ENCODE measurements at places on chromosomes 2 and 18.

DNA sequence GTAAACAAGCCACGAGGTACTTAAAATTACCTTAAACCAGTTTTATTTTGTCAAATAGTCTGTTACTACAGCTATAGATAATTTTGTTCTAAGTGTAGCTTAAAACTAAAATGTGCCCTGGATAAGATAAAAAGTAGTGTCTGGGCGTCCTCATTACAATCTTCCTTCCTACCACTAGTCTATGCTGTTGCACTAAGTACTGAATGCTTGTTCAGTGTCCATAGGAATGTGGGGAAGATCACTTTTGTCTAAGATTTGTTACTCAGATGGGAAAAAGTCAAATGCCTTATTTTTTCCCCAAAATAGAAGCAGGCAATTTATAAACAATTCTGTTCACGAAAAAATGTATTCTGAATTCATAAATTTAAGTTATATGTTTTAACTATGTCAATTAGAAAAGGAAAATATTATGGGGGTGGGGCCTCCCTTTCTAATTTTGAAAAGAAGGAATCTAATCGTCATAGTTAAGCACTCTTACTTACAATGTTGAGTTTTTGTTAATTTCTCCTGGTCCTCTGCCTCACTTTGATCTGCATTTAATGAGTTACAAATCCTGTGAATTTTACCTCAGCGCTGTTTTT is 140.4 kb upstream of the VRK2 start:
- no peak overlapping the region for H3K4me3 ChIP-seq
- no peak for DNase-seq

- H3K36me3 ChIP-seq, result no peaks in the 10 kb centered on the region
- H3K4me3 ChIP-seq, result no peak overlapping the region
Measured at GRCh38 chr2:69034122-69034521, 21.1 kb downstream of the ANTXR1 start.

- H3K4me3 ChIP-seq, result no peak overlapping the region
- no peaks in the 10 kb centered on the region for H3K27me3 ChIP-seq
- no peaks in the 10 kb centered on the region for H3K4me1 ChIP-seq
- no peaks in the 10 kb centered on the region for H3K36me3 ChIP-seq
- H3K27ac ChIP-seq, result no peak overlapping the region
Measured at GRCh38 chr18:51649796-51650195, 452.3 kb upstream of the MEX3C start.

DNA sequence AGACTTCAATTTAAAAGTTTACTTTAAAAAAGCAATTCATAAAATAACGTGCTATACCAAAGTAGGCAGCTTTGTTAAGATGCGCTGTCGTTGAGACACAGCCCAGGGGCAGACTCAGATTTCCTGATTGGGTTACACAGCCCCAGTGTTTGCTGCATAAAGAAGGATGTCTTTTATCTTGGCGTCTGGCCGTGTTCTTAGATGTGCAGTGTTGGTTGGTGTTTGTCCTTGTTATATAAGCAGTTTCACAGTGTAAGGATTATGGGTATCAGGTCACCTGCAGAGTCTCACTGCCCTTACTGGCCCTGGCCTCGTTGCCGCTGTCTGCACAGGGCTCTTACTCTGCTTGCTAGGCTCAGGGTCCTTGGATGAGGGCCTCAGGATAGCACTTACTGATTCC is 108.5 kb downstream of the WDSUB1 start:
- no peaks in the 10 kb centered on the region for H3K36me3 ChIP-seq
- H3K4me3 ChIP-seq, result no peak overlapping the region
- no peaks in the 10 kb centered on the region for H3K27me3 ChIP-seq
- H3K27ac ChIP-seq, result no peak overlapping the region

DNA sequence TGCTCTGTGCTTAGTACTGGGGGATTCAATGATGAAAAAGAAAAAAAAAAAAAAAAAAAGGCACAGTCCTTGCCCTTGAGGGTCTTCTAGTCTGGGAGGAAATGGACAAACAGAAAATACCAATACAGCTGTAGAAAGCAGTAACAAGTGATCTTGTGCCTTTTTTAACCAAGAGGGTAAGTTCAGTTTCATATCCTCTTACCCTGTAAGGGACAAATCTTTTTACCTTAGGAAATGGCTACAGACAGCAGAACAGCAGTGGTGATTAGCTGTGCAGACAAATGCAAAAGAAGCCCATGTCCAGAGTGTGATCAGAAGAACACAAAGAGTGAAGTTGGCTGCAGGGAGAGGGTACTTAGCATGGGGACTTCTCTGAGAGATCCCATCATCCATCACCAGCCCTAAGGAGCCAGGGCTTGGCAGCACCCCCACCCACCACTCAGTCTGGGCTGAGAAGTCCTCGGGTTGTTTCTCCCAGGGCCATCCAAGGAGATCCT is 102.9 kb downstream of the ALPK2 start:
- no peaks in the 10 kb centered on the region for H3K36me3 ChIP-seq
- no peaks in the 10 kb centered on the region for H3K27me3 ChIP-seq
- no peak overlapping the region for H3K27ac ChIP-seq

- no peaks in the 10 kb centered on the region for H3K4me1 ChIP-seq
- no peak overlapping the region for H3K27ac ChIP-seq
- no peaks in the 10 kb centered on the region for H3K36me3 ChIP-seq
- no peak overlapping the region for H3K4me3 ChIP-seq
- DNase-seq, result no peak
Measured at GRCh38 chr2:147569426-147569825, 275.4 kb upstream of the ACVR2A start.

- no peak for DNase-seq
- H3K36me3 ChIP-seq, result no peaks in the 10 kb centered on the region
- H3K4me3 ChIP-seq, result no peak overlapping the region
- no peaks in the 10 kb centered on the region for H3K4me1 ChIP-seq
Measured at GRCh38 chr2:164479460-164479859, 141.8 kb downstream of the GRB14 start.

DNA sequence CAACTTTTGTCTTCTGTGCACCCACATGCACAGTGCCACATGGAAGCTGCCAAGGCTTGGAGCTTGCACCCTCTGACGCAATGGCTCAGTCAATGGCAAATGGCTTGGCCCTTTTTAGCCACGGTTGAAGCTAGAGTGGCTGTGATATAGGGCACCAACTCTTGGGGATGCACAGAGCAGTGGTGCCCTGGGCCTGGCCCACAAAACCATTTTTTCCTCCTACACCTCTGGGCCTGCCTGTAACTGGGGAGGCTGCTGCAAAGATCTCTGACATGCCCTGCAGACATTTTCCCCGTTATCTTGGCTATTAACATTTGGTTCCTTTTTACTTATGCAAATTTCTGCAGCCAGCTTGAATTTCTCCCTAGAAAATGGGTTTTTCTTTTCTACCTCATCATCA is 74.9 kb downstream of the ZDBF2 start:
- no peak for DNase-seq
- no peaks in the 10 kb centered on the region for H3K27me3 ChIP-seq
- H3K4me3 ChIP-seq, result no peak overlapping the region

GRCh38 chr2:134900151-134900550 is 18.5 kb upstream of the CCNT2 start:
- H3K4me3 ChIP-seq, result no peak overlapping the region
- no peaks in the 10 kb centered on the region for H3K4me1 ChIP-seq
- no peaks in the 10 kb centered on the region for H3K36me3 ChIP-seq
- no peak overlapping the region for H3K27ac ChIP-seq
- H3K27me3 ChIP-seq, result no peaks in the 10 kb centered on the region

DNA sequence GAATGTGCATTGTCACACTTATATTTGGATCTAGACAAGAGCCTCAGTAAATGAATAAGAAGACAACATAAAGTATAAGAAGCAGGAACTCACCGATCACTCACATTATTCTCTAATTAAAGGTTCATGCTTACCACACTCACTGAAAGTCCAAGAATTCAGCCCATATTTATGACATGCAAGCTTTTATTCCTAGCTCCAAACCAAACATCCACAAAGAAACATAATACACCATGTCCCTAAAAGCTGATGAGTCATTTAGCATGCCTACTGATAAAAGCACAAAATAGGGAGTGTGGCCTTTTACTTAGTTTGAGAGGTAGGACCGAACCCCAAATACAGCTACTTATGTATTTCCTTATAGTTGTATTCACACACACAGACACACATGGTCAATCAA is 1094.6 kb upstream of the CDH2 start:
- DNase-seq, result no peak
- H3K27ac ChIP-seq, result no peak overlapping the region
- H3K4me1 ChIP-seq, result no peaks in the 10 kb centered on the region
- H3K4me3 ChIP-seq, result no peak overlapping the region
- H3K27me3 ChIP-seq, result no peaks in the 10 kb centered on the region

- no peak overlapping the region for H3K4me3 ChIP-seq
- no peak overlapping the region for H3K27ac ChIP-seq
- no peaks in the 10 kb centered on the region for H3K36me3 ChIP-seq
- no peak for DNase-seq
- H3K4me1 ChIP-seq, result no peaks in the 10 kb centered on the region
- no peaks in the 10 kb centered on the region for H3K27me3 ChIP-seq
Measured at GRCh38 chr2:204072443-204073324, 136.1 kb downstream of the ICOS start.

DNA sequence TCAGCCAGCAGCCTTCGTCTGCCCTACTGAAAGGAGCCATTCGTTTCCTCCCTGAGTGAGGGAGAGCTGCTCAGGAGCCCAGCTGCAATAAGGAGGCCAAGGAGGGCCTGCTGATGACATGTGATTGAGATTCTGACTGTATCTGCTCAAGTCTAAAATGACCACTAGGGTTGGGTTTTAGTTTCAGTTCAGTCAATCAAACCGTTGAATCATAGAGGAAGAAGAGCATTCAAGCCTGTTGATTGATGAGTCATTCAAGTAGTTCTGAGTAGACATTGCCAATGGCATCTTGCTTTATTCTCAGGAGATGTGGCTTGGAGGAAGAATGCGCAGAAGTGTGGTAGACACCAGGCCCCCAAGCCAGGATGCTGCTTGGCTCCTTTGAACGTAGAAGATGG is 19.9 kb upstream of the BCL2L11 start:
- H3K4me1 ChIP-seq, result no peaks in the 10 kb centered on the region
- H3K27ac ChIP-seq, result no peak overlapping the region
- no peaks in the 10 kb centered on the region for H3K27me3 ChIP-seq
- no peaks in the 10 kb centered on the region for H3K36me3 ChIP-seq

DNA sequence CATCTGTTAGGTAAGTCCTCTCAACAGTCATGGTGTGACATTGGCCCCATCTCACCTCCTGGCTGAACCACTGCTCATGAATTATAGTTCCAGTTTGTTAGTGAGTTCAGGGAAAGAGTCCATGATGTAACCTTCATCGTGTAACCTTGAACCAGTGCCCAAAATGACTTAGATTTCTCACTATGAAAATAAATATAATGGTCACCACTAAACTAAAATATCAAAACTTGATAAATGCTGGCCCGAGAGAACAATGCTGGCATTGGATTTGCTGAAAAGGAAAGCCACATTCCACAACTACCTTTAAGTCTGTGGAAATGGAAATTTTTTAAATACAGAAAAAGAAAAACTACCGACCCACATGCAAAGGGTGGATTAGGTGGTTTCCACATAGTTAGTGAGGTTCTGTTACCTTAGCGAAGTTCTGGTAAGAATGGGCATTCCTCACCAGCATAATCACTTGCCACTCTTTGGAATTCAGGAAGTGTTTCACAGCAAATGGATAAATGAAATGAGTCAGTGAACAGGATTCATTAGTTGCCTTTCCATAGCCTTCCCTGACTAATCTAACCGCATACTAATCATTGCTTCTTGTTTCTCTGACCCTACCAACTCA is 133.9 kb upstream of the CTAGE1 start:
- H3K36me3 ChIP-seq, result no peaks in the 10 kb centered on the region
- no peak overlapping the region for H3K4me3 ChIP-seq
- H3K4me1 ChIP-seq, result no peaks in the 10 kb centered on the region
- no peak for DNase-seq

DNA sequence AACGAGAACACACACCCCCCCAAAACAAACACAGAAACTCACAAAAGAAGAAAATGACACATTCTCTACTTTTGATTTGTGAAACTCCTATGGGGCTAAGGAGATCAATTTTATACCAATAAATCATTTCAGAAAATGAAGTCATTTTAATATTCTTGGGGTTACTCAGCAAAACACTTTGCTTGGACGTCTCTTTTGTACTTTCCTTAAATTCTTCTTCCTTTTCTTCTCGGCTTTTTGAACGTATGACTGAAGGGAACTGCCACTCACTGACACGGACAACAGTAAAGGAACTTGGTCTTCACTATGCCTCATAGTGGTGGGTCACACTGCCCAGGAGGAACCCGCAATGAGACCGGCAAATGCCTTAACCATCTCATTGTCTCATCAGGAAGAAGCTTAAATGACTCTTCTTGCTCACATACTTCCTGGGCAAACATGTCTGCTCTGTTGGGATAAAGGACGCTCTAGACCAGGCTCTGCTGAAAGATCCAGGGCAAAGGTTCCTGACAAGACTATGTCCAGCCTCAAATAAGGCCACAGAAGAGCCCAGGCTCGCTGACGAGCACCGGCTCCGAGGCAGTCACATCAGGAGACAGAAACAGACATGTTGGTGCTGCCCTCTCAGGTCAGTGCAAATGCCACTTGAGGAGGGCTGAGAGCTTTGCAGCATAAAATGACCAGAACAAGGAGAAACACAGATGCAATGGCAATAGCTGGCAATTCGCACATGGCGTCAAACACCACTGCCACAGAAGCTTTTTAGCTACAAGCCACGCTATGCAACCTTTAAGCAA is 205.5 kb downstream of the TGIF1 start:
- H3K27ac ChIP-seq, result no peak overlapping the region
- H3K4me3 ChIP-seq, result no peak overlapping the region
- H3K4me1 ChIP-seq, result no peaks in the 10 kb centered on the region
- DNase-seq, result no peak

DNA sequence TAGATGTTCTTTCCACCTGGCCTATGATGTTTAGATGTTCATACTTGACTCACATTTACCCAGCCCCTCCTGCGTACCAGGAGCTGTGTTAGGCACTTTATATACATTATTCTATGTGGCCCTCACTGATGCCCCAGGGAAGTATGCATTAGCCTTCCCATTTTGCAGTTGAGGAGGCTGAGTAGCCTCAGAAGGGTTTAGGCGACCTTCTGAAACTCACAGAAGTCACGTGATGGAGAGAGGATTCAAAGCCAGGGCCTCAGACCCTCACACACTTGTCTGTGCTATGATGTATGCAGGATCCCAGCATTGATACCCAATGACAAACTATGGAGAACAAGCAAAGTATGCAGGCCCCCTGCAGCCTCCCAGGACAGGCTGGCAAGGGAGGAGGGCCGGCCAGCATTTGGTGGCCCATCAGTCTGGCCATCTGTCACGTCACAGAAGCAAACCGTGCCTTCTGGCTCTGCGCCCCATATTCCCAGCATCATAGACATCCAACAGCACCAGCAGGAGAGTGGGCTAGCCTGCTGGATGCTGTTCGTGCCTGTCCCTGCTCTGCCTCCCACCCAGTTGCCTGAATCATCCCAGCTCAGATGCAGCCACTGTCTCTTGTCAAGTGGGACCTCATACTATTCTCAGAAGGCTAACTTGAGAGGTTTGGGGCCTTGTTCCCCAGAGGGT is 33.6 kb downstream of the EHD3 start:
- DNase-seq, result no peak
- no peaks in the 10 kb centered on the region for H3K36me3 ChIP-seq
- H3K4me1 ChIP-seq, result no peaks in the 10 kb centered on the region
- no peaks in the 10 kb centered on the region for H3K27me3 ChIP-seq
- H3K27ac ChIP-seq, result no peak overlapping the region
- H3K4me3 ChIP-seq, result no peak overlapping the region
